ENCODE measurements at places on chromosomes 5 and 9.

DNA sequence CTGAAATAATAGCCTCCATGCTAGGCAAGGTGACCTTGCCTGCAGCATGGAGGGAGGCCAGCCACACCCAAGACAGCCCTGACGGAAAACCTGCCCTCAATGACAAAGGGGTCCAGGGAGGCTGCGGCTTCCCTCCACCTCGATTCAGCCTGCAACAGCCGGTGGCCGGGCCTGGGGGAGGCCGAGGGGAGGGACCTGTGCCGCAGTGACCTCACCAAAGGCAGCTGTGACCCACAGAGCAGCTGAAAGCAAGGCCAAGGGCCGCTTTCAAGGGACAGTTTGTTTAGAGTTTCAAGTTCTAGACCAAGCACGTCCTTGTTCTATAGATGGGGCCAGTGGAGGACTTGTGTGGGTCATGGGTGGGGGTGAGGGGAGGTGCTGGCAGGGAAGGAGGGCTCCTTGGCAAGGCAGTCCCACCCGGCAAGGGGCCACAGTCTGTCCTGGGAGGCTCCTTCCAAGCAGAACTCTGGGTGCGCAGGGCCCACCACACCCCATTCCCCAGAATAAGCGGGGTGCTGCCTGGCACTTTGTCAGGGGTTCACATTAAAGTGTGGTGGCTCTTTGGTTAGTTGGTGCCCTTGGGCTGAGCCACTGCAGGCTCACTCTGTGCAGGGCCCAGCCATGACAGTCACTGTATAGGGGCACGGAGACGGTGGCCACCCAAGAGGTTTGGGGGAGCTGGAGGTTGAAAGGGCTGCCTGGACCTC is 226.5 kb downstream of the FANCC start:
- no peak for DNase-seq

GRCh38 chr5:157549283-157549629 is 26.3 kb downstream of the ADAM19 start:
- peak; percentile 77 for DNase-seq

GRCh38 chr5:6832994-6833393 is 119.8 kb downstream of the TENT4A start:
- no peak for DNase-seq

DNA sequence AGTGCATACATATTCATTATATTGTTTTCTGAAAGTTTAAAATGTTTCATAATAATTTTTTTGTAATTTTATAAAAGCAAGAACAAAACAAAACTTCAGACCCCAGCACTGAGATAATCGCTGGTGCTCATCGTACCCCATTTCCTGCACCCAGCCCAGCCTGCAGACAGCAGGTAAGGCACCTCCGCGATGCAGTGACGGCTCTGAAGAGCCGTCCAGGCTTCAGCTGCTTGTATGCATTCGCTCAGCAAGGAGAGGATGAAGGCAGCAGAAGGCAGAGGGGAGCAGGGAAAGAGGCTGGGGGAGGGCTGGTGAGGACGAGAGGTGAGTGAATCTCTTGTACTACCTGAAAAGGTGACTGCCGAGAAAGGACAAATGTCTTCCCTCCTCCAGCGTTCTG is 153.5 kb downstream of the TTLL11 start:
- no peak for DNase-seq

DNA sequence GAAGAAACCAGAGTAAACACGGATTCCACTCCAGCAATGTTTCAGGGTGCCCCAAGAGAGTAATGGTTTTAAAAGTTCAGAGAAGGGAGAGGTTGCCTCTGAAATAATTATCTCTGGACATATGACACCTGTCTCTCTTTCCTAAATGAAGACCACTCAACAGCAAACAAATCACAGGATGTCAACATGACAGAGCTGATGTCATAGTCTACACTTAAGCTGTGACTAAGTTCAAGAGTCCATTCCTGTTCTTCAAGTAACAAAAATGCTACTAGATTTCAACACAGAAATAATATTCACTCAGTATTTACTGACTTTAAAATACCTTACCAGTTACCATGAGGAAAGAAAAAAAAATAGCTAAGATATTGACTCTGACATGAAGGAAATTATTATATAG is 44.7 kb upstream of the SLC30A5 start:
- no peak for DNase-seq

- DNase-seq: no peak
Measured at GRCh38 chr9:114164191-114164794, 9.0 kb downstream of the COL27A1 start.

DNA sequence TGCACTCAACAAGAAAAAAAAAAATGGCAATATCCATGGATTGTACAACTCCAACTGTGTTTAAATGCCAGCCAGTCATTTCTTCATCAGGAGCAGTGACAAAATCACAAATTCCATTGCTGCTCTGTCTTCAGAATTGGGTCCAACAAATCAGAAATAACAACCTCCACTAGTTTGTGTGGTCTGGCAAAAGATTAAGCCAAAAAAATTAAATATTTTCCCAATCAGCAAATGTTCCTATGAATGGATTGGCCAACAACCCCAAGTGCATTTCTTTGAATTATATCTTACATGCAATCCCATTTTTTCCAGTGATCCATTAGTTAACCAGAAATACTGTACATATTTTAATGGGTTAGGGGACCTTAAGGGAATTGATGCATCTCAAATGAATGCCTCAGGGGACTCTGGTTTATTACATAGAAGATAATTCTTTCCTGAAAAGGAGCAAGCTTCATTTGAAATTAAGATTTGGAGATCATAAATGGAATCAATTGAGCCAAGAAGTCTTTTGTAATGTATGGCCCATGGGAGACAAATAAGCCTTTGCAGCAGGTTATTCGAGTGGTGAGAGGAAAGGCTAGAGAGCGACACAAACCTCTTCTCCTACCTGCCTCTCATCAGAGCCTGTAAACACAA is 131.8 kb downstream of the TLE1 start:
- peak; percentile 89 for DNase-seq

GRCh38 chr9:106482733-106483132 is 380.2 kb upstream of the ZNF462 start:
- peak; percentile 60 for DNase-seq

DNA sequence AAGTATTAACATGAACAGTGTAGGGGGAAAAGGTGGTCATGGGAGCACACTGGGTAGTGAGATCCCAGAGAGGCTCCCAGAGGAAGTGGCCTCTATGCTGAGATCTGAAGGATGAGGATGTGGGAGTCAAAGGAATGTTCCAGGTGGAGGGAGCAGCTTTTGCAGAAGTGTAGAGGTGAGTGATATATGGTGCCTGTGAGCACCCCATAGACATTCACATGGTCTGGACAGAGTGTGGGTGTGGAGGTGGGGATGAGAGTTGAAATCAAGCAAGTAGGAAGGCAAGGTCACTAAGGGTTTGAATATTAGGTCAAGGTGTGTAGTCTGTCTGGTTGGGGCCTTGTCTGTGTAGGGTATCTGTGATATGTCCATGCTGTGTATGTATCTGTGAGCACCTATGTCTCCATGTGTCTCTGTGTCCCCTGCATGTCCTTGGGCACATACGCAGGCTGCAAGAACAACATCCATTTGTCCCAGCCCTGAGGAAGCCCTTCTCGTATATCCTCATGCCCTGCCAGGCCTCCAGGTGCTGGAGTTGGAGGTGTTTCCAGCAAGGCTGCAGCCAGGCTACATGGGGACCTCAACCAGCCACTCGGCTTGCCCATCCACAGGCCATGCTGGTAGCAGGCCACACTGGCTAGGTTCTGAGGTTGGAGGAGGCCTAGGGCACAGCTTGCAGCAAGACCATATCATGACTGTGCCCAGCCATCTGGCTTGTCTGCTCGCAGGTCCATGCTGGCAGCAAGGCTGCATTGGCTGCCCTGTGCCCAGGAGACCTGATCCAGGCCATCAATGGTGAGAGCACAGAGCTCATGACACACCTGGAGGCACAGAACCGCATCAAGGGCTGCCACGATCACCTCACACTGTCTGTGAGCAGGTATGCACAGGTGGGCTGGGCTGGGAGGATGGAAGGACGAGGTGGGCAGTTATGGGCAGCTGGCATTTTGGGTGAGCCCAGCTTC is 4.7 kb downstream of the PDLIM4 start:
- DNase-seq: no peak

- no peak for DNase-seq
Measured at GRCh38 chr9:131618071-131618479, 72.8 kb downstream of the PRRT1B start.

Measured in fibroblast of upper back skin (primary cell).